ENCODE measurements at places on chromosomes 3 and 15.

GRCh38 chr3:123568034-123568433 is 16.8 kb downstream of the HACD2 start:
- no peak for DNase-seq

DNA sequence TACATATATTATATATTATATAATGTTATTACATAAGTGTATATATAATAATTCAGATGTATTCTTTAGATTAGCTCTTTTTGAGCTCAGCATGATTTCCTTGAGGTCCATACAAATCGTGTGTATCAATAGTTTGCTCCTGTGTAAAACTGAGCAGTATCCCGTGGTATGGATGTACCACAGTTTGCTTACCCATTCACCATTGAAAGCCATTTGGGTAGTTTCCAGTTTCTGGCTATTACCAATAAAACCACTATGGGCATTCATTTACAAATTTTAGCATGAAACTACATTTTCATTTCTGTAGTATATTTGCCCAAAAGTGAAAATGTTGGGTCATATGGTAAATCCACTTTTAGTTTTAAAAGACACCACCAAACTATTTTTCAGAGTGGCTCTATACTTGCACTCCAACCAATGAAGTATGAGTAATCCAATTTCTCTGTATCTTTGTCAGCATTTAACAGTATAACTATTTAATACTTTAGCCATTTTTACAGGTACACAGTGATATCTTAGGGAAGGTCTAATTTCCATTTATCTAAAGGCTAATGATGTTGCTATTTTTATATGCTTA is 1361.4 kb upstream of the GBE1 start:
- no peak for DNase-seq

DNA sequence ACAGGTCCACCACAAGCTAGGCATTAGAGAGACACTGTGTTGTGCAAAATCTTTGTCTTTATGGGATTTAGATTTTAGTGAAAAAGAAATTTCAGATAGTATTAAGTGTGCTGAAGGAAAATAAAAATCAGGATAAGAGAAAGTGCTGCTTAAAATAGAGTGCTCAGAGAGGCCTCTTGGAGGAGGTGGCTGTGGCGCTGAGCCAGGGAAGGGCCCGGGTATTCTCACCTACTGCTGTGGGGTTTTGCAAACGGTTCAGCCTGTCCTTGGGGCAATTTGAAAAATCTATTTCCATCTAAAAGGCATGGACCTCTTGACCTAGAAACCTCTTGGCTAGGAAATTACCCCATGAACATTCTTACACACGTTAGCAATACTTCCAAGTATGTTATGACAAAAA is 267.7 kb downstream of the TJP1 start:
- DNase-seq: no peak

DNA sequence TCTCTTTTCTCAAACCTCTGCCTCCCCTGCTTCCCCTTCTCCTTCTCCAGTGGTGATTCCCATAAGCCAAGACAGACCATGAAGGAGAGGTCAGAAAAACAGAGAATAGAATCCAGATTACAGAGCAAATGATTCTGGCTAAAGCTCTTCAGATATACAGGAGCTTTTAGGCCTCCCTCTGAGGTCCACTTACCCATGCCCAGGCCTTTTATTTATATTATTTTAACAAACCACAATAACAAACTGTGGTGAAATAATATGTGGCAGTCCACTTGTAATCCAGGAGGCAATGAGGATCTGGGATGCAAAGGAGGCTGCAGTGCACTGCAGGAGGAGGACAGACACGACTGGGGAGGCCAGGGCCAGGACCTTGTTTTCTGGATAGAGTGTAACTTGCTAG is 104.1 kb downstream of the STAC start:
- DNase-seq: no peak

DNA sequence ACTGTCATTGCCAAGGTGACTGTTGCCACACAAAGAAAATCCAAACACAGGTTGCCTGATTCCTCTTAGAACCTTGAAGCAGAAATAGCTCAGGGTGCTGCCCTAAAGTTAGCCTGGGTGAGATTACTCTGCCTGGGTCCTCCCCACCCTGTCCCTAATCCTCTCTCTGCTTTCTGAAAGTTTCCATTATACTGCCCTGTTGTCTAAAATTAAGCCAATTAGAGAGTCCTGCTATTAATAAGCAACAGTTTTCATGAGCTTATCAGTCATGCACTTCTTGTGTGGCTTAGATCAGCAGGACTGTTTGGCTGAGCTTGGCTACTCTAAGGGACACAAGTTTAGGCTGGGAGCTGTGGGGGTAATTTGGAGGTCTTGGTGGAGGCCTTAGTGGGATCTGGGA is 334.7 kb upstream of the LRRFIP2 start:
- no peak for DNase-seq

DNA sequence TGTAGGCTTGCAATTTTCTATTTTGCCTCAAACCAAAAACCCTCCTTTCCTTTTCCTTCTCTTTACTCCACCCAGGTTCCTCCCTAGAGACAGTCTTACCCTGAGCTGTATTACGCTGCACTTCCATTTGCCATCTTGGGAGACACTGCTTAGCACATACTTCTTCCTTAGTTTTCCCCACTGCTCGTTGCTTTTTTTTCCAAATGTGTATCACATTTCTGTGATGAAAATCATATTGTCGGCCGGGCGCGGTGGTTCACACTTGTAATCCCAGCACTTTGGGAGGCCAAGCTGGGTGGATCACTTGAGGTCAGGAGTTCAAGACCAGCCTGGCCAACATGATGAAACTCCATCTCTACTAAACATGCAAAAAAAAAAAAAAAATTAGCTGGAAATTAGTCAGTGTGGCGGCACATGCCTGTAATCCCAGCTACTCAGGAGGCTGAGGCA is 29.5 kb downstream of the POPDC2 start:
- DNase-seq: no peak

All from NCI-H345 (cell line).